ENCODE measurements at places on chromosomes 4 and X.

DNA sequence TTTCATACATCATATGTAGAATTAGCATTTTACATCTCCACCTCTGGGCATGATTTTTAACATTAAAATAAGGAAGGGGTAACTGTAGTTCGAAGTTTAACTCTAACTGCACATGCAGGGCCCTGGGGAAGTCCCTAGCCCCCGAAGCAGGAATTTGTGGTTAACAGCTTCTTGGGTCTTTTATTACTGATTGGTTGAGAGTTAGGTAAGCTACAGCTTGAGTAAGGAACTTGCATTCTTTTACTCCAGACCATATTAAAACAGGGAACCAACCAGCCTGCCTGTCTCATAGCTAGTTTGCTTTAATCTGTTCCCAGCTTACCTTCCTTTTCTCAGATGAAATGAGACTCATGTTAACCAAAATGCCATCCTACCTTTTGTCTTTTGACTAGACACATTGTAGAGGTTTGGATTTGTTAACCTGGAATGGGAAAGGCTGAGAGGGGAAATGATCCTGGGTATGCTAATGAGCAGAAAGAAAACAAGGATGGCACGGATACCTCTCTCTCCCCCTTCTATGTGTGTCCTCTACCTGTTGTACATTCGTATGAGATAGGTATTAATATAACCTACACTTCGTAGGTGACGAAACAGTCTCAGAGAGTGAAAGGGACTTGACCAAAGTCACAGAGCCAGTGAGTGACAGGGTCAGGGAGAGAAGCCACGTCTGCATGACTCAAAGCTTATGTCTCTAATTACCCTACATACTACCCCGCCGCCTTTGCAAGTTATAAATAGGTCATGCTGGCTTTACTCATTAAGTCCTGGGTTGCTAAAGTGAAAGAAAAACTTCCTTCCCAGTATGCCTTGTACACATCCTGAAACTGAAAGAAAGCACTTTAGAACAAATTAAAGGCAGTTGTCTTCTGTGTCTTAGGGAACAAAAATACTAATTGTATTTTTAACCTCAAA is 119.5 kb upstream of the AFF2 start:
- DNase-seq: peak; percentile 68

GRCh38 chr4:7978489-7978888 is 38.8 kb upstream of the AFAP1 start:
- DNase-seq: no peak

GRCh38 chrX:40719218-40719617 is 16.1 kb downstream of the MED14 start:
- no peak for DNase-seq

DNA sequence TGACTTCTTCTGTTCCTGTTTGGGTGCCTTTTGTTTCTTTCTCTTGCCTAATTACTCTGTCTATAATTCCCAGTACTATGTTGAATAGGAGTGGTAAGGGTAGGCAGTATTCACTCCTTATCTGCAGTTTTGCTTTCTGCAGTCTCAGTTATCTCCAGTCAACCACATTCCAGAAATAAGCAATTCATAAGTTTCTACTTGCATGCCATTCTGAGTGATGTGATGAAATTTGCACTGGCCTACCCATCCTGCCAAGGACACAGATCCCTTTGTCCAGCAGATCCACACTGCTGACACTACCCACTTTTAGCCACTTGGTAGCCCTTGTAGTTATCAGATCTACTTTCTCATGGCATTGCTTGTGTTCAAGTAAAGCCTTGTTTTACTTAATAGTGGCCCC is 971.6 kb upstream of the INTU start:
- no peak for DNase-seq

GRCh38 chr4:140691369-140691768 is 64.8 kb downstream of the TBC1D9 start:
- DNase-seq: no peak

- no peak for DNase-seq
These were observed 23.8 kb downstream of the SSX1 start for GRCh38 chrX:48278958-48279357.

DNA sequence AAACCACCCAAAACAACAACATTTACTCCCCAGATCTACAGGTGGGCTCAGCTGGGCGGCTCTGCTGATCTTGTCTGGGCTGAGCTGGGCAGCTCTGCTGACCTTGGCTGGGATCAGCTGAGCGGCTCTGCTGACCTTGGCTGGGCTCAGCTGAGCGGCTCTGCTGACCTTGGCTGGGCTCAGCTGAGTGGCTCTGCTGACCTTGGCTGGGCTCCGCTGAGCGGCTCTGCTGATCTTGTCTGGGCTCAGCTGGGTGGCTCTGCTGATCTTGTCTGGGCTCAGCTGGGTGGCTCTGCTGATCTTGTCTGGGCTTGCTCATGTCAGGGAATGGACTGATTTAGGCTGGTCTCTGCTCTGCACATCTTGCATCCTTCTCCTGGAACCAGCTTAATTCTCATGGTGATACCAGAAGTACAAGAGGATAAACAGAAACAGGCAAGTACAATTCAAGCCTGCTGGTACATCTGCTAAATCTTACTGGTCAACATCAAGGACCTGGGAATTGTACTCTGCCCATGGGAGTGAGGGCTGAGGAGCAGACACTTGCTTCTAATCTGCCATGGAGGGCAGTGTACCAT is 248.5 kb upstream of the PSAPL1 start:
- DNase-seq: no peak

DNA sequence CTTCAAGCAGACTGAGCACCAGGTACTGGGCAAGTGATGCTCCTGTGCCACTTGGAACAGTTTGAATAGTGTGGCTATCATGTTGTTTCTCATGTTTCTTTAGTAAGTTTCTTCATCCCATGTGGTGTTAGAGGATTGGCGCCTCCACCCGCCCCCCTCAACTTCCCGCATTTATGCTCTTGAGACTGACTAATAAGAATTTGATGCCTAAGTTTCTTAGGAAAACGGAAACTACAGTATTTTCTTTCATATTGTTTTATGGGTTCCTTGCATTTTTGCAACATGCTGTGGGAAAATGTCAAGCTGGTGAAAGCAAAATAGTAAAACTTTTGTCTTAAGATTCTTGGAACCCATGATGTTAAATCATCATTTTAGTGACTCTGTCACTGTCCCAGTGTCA is 101.2 kb upstream of the SLC4A4 start:
- no peak for DNase-seq

DNA sequence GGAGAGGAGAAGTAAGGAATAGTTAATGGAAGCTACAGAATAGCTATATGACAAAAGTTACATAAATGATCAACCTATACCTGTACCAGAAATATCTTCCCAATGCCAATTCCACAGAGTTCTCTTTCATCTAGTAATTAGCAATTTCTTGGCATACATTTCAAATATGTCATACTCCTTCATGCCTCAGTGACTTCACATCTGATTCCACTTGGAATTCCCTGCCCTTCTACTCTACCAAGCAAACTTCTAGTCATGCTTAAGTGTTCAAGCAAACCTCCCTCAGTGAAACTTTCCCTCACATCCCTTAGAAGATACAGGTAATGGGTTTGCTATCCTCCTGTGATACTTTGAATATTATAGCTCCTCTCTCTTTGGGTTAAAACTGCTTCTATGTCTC is 127.1 kb downstream of the KLHL13 start:
- DNase-seq: no peak

Data from CD4-positive, alpha-beta T cell treated with Interleukin-4 for 4 hours (primary cell).